Pulmonary artery endothelial cell (primary cell): ENCODE measurements at places on chromosomes 7 and 10. TPM values are rescaled to one million over a fixed set of nuclear protein-coding genes. Genes with fewer than 3 reads are reported as not detected.

DNA sequence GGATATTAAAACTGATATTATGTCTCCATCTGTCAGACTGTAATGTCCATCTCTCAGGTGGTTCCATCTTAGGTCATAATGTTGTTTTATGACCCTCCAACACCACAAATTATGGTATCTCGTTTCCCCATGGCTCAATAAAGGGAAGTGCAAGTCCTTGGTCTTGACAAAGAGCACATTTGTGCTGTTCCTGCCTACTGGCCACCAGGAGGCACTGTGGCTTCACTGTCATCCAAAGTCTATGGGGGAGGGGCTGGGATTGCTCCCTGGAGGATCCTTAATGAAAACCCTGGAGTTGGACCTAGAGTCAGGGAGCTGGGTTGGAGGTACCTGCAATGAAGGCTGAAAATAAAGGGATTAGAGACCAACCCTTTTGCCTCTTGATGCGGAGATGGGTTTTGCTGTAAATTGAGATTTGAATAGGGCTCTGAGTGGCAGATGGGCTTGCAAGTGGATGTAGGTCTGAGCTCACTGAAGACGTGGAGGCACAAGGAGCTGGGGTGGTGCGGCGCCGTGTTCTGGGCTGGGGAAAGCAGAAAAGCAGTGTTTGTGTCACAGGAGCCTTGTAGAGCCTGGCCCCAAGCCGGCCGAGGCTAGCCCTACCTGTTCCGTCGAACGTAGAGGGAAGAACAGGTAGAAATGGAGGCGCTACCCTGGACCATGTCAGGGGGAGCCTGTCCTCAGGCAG lies 180.5 kb upstream of the PRSS58 start:
- peak; percentile 22 for DNase-seq

GRCh38 chr7:138170959-138171703 lies 94.9 kb downstream of the AKR1D1 start:
- DNase-seq = no peak

The ZPBP gene
- not detected in 2 replicates for total RNA-seq

The SYCE1 gene
- 0.21 TPM in 1 of 2 replicates, not detected in the other for total RNA-seq

The ATE1 gene
- 27.0 and 36.8 TPM in 2 replicates for total RNA-seq
